Posterior vena cava (tissue), 2 donors: ENCODE measurements at places on chromosomes 5 and 9.

DNA sequence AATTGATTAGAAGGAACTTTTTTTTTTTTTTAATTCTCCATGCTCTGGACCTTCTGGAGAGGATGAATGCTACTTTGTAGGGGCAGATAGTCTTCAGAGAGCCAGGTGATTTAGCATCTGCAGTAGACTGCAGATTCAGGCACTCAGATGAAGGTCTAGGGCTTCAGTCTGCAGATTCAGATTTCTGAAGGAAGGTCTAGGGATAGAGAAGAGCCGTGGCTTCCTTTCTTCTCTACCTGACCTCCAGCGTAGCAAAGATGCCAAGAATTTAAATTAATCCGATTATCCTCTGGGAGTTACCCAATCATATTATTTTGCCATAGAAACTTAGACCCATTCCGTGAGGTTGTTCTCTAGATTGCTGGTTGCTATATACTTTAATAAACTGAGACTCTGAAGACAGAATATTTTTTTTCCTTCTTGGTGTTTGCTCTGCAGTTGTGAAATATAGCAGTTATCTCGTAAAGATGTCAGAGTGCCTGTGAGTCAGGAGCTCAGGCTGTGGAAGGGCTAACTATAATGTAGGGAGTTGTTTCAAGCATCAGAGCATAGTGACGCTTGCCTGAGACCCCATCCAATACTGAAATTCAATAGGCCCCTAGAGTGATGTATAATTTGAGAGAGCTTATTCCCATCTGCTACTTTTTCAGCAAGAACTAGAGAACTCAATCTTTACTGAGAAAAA lies 132.7 kb upstream of the SLC12A2 start:
- no peak for DNase-seq

- DNase-seq: no peak
Observed at GRCh38 chr9:134385915-134386314, 59.7 kb downstream of the RXRA start.

DNA sequence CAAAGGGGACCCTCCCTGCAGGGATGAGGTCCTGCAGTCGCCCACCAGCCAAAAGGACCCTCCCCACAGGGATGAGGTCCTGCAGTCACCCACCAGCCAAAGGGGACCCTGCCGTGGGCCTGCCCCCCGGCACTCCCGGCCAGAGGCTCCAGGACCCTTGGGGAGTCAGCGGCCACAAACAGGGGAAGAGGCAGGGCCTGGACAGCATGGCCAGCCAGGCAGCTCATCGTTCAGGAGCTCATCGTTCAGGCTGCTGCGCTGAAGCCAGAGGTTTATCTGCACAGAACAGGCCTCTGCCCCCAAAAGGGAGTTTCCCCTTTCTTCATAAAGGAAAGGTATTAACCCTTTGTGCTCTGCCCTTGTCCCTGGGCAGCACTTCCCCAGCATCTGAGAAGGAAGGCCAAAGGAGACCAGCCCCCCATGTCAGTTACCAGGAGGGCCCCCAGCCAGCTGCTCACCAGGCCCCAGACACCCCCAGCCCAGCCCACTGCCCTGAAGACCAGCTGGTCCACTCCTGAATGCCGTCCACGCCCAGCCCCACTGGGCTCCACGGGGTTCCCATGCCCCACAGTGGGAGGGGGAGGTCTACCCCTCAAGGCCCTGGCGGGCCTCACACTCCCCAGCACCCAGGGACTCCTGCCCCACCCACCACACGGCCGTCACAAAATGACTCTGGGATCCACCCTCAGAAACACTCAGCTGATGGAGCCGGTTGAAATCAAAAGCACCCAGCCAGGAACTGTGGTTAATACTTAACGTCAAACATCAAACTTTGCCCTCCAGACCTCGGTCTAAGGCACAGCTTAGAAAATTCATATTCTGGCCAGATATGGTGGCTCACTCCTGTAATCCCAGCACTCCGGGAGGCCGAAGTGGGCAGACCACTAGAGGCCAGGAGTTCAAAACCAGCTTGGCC lies 6.3 kb downstream of the SLC12A7 start:
- DNase-seq: no peak

DNA sequence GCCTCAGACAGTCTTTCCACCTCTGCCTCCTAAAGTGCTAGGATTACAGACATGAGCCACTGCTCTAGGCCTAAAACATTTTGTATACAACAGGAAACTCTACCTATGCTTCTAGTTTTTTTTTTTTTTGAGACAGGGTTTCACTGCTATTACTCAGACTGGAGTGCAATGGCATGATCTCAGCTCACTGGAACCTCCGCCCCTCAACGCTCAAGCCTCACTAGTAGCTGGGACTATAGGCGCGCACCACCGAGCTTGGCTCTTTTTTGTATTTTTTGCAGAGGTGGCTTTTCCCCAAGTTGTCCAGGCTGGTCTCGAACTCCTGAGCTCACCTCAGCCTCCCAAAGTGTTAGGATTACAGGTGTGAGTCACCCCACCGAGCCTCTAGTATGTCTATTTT lies 5.4 kb downstream of the HSPA9 start:
- no peak for DNase-seq

DNA sequence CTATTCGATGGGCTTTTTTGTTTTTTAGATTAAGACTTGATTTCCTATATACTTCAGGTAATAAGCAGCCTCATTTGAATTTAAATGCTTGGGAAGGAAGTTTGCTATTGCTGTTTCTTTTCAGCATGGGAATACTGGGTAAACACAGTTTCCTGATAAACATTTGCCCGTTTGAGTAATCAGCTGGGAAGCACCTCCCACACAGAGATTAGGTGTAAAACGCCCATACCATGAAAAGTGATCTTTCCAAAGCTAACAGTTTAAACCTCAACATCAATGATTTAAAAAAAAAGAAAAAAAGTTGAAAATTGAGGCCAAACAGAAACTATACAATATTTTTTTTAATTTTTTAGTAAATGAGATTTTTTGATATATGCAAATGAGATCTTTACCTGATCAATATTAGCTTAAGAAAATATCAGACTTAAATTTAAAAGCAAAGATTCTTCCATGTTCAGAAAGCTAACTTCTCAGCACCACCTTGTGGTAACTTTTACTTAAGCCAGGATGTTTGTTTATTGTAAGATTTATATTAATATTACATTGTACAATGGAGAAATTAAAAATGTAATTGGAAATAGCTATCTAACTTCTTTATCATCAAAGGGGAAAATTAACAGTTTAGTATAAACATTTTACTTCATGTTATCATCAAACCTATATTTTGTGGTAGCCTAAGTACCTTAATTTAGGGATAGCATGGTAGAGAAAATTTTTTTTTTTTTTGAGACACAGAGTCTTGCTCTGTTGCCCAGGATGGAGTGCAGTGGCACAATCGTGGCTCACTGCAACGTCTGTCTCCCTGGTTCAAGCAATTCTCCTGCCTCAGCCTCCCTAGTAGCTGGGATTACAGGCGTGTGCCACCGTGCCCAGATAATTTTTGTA lies 39.8 kb downstream of the F2RL2 start:
- no peak for DNase-seq

DNA sequence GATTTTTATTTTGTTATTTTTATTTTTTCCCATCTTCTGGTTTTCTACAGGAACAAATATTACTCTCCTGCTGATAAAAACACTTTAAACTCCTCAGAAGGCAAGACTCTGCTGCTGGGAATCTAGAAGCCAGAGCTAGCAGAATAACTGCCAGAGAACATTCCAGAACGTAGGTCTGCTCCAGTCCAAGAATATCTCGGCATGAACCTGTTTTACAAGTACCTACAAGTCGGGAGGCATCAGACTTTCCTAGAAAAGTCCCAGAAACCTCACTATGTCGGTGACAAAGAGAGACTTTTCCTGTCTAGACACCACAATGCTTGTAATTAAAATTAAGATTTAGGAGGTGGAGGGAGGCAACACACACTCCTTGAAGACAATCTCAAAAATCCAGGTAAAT lies 41.4 kb downstream of the FABP6 start:
- DNase-seq: no peak

- DNase-seq: no peak
Observed at GRCh38 chr5:26884481-26884880, 153.9 kb downstream of the CDH9 start.

DNA sequence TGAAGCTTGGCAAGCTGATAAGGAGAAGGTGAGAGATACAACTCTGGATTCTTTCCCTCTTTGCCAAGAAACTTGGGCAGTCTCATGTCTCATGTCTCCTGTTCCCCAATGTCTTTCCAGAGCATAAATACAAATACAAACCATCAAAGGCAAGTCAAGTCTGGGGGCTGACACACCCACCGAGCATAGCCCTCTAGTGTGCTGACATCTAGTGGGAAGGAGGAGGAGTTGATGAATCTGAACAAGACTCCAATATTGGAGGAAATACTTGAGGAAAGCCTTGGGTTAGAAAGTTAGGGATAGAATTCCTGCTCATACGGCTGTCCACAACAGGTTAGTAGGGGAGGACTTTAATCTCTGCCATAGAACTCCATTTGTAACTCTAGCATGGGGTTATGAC lies 8.6 kb downstream of the MLANA start:
- no peak for DNase-seq

DNA sequence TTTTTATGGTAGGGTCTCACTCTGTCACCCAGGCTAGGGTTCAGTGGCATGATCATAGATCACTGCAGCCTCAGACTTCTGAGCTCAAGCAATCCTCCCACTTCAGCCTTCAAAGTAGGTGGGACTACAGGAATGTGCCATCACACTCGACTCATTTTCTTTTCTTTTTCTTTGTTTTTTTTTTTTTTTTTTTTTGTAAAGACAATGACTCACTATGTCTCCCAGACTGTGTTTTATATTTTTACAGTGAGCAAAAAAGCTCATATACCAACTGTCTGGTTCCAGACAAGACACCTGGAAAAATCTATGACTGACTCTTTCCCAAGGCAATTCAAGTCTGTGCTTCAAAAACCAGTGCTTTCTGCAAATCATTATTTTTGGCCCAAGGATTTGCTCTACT lies 10.8 kb upstream of the FOXD1 start:
- DNase-seq: no peak

- DNase-seq: no peak
Observed at GRCh38 chr9:35566417-35566816, 38.6 kb upstream of the TESK1 start.

GRCh38 chr5:131355971-131356528 lies 92.2 kb downstream of the CDC42SE2 start:
- DNase-seq: no peak

DNA sequence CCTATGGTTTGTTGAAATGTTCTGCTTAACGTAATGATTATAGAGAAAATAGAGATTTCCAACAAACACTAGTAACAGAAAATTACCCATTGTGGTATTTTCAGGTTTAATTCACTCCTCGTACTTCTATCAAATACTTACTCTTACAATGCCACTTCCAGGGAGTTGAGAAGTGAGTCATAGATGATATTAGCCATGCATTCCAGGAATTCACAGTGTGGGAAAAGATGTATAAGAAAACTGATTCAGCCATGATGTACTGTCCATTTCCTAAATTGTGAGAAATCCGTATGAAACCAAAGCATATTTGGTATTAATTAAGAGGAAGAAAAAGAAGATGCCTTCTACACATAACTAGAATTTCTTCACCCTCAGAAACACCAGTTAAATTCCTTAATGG lies 1854.6 kb upstream of the WWC1 start:
- DNase-seq: no peak

DNA sequence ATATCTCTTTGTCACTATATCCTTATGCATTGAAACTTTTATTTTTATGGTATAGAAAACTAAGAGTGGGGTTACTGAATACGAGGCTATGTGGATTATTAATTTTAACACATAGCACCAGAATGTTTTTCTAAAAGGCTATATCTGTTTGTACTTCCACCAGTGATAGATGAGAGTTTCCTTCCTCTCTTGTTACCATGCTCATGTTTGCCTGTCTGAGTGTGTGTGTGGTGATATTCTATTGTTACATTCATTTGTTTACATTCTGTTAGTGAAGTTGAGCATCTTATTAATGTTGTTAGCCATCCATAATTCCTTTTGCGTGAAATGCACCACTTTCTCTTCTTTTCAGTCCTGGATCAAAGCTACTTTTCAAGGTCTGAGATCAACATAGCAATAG lies 54.1 kb upstream of the ALDH1A1 start:
- no peak for DNase-seq

DNA sequence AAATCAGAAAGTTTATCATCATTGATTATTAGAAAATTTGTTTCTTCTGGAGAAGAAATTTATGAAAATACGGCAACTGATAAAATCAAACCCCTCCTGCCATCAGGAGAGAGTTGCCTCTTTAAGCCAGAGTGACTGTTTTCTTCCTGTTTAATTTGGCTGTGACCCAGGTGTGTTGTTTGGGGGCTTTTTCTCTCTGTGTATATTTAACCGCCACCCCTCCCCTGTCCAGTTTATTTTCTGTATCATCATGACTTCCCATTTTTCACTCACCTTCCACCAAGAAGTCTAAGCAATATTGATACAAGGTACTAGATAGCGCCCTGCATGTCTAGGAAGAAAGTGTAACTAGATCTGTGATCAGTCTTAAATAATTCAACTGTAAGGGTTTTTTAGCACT lies 50.1 kb downstream of the FAM78A start:
- no peak for DNase-seq

DNA sequence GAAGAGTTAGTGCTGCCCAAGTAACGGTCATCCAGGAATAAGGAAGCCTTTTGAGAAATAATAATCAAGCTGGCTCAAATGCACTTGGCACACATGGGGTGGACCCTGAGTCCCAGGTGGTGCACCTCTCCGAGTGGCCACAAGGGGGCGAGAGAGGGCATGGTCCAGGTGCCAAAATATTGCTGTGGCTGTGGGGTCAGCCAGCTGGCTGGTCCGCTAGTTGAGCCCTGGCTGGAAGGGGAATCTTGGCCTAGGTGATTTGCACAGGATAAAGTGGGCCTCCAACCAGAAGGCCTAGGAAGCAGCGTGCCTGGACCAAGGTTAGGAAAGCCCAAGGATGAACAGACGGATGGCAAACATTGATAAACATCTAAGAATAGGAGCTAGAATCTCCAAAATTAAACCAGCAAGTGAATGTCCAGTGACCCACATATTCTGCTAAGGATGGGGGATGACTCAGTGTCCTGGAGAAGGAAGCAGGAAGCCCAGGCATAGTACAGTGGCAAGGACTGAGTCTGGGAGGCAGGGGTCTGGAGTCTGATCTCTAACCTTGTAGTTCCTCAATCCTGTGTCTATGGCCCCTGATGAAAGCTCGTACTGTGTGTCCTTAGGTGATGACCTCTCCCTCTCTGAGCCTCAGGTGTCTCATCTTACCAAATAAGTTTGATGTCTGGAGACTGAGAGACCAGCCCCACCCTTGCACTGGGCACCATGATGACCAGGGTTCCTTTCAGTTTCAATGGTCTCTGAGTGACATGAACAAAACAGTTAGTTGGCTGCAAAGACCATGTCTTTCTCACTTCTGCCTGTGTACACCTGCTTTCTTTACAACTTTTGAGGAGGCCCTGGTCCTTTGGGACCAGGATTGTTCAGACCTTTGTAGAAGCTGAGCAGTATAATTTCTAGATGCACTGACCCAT lies 19.2 kb upstream of the SHB start:
- DNase-seq: peak; percentile 94

- DNase-seq: peak; percentile 37
Observed at GRCh38 chr5:172630482-172630881, 10.6 kb upstream of the NEURL1B start.

- DNase-seq: no peak
Observed at GRCh38 chr9:111272581-111272980, 57.4 kb downstream of the OR2K2 start.

- DNase-seq: no peak
Observed at GRCh38 chr9:15524845-15525455, 14.2 kb upstream of the PSIP1 start.
